Aorta (tissue), 5 donors: ENCODE measurements at places on chromosomes 4 and X. TPM values are rescaled to one million over a fixed set of nuclear protein-coding genes. Genes with fewer than 3 reads are reported as not detected.

- H3K27me3 ChIP-seq = no peaks in the 10 kb centered on the region
- no peaks in the 10 kb centered on the region for H3K4me1 ChIP-seq
- no peak for DNase-seq
- no peak overlapping the region for H3K4me3 ChIP-seq
These were observed 9.3 kb upstream of the GRPR start for GRCh38 chrX:16113978-16114565.

GRCh38 chr4:94525993-94526728, 74.4 kb downstream of the PDLIM5 start:
- H3K4me1 ChIP-seq = no peaks in the 10 kb centered on the region
- no peak overlapping the region for H3K4me3 ChIP-seq
- H3K27ac ChIP-seq = peak overlapping the region; percentile 43

- no peaks in the 10 kb centered on the region for H3K36me3 ChIP-seq
- no peaks in the 10 kb centered on the region for H3K4me1 ChIP-seq
- DNase-seq = no peak
- no peaks in the 10 kb centered on the region for H3K27me3 ChIP-seq
- no peak overlapping the region for H3K27ac ChIP-seq
- no peak overlapping the region for H3K4me3 ChIP-seq
These were observed 50.8 kb upstream of the HMX1 start for GRCh38 chr4:8922481-8922880.

- H3K27ac ChIP-seq = no peak overlapping the region
- no peak for DNase-seq
- H3K27me3 ChIP-seq = no peaks in the 10 kb centered on the region
These were observed 196.0 kb upstream of the DCAF8L1 start for GRCh38 chrX:28177202-28177601.

The RNF212 gene
- 1.3 TPM for total RNA-seq

DNA sequence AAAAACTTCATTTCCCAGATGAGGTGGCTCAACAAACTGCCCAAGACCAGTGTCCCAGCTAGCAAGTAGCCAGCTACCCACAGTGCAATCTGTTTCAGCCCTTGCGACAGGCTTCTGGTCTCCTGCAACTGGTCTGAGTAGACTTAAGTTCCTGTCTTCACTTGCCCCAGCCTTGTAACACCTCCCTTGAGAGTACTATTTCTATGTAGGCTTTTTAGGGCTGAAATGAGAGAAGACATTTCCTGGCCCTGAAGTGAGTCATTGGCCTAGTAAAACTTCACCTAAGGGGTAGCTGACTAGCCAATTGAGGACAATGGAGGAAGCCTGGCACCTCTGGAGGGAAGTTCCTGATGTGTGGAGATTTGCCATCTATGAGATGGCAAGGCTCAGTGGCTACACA, 80.1 kb upstream of the STIM2 start:
- DNase-seq = no peak
- H3K27ac ChIP-seq = no peak overlapping the region
- no peaks in the 10 kb centered on the region for H3K4me1 ChIP-seq
- no peak overlapping the region for H3K4me3 ChIP-seq

DNA sequence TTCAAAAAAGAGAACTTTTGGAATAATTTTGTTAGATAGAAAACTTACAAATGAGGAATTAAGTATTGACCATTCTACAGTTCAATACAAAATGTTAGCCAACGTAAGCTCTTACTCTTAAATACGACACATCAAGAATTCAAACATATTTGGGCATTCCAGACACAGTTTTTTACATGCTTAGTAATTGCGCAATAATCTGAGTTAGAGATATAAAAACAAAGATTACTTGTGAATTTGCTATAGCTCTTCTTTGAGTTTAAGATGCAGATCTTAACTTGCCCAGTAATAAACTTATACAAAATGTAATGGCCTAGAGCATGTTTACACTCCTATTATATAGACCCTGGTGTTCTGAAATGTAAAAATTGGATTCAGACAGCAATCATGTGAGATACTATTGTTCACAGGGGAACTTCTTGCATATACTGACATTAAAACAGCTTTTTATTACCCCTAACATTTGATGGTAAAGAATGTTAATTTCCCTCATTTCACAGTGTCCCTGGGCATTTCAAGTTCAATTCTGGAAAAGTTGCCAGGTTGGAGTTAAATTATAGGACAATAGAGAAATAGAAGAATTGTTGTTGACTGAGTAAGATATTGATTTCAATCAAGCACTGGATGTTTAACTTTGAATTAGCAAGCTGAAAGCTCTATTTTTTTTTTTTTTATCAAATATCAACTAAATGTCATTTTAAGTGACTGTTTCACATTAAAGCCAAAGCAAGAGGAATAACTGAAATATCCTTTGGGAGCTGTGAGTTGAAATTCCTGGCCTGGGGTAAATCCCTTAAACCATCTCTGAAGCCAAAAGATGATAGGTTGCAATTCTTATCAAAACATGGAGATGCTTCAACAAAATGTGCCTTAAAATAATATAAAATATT, 910 bp downstream of the HPGDS start:
- no peak overlapping the region for H3K4me3 ChIP-seq
- H3K36me3 ChIP-seq = no peaks in the 10 kb centered on the region
- H3K27ac ChIP-seq = no peak overlapping the region
- no peak for DNase-seq
- H3K27me3 ChIP-seq = no peaks in the 10 kb centered on the region

GRCh38 chrX:19865567-19866363, 21.6 kb downstream of the SH3KBP1 start:
- H3K36me3 ChIP-seq = no peaks in the 10 kb centered on the region
- no peaks in the 10 kb centered on the region for H3K27me3 ChIP-seq
- no peak overlapping the region for H3K27ac ChIP-seq
- DNase-seq = no peak
- H3K4me3 ChIP-seq = no peak overlapping the region
- peaks cover 3% of the 10 kb centered on the region for H3K4me1 ChIP-seq

The PAGE2 gene
- not detected for total RNA-seq

- H3K4me1 ChIP-seq = no peaks in the 10 kb centered on the region
- no peaks in the 10 kb centered on the region for H3K36me3 ChIP-seq
- H3K27ac ChIP-seq = no peak overlapping the region
- no peak for DNase-seq
These were observed 1.4 kb downstream of the DCHS2 start for GRCh38 chr4:154490234-154490582.

The CCKAR gene
- total RNA-seq = not detected

The FHDC1 gene
- 3.0 TPM for total RNA-seq

GRCh38 chrX:68827848-68828624, 785 bp upstream of the EFNB1 start:
- no peak overlapping the region for H3K4me3 ChIP-seq
- H3K36me3 ChIP-seq = no peaks in the 10 kb centered on the region
- H3K27me3 ChIP-seq = no peaks in the 10 kb centered on the region
- DNase-seq = peak; percentile 95
- no peaks in the 10 kb centered on the region for H3K4me1 ChIP-seq
- H3K27ac ChIP-seq = peak overlapping the region; percentile 16

DNA sequence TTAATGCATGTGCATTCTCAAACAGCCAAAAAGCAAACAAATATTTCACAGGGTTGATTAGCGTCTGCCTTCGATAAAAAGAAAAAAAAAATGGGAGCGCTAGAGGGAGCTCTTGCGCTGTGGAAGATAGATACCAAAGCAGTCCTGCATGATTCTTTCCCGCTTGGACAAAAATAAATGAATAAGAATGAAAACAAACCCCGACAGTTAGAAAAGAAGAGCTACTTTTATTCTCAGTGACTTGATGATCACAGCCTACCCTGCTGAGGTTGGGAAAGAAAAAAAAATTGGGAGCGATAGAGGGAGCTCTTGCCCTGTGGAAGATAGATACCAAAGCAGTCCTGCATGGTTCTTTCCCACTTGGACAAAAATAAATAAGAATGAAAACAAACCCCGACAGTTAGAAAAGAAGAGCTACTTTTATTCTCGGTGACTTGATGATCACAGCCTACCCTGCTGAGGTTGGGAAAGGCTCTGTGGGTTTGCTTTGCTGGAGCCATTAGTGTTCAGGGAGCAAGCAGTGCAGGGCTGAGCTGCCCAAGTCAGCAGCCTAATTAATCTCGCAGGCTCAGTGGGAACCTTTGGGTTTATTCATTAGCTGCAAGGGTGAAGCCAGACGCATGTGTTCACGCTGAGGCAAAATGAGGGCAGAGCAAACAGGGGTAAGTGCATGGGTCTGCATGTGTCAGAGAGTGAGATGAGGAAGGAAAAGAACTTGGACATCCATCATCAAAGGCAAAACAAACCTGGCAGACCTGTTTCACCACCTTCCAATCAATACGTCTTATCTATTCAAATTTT, 249.3 kb upstream of the PRKX start:
- no peak for DNase-seq
- H3K27me3 ChIP-seq = no peaks in the 10 kb centered on the region
- H3K4me3 ChIP-seq = no peak overlapping the region
- no peaks in the 10 kb centered on the region for H3K4me1 ChIP-seq

The SULT1B1 gene
- 2.4 TPM for total RNA-seq

DNA sequence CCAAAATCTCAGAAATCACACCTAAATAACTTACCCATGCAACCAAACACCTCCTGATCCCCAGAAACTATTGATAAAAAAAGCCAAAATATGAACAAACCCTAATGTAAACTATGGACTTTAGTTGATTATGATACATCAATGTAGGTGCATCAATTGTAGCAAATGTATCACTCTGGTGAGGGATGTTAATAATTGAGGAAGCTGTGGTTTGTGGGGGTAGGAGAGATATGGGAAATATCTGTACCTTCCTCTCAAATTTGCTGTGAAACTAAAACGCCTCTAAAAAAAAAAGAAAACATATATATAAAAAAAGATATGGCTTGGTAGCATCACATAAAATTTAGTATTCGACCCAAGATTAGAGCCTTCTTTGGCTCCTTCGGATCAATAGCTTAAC, 144.3 kb upstream of the CPEB2 start:
- no peak for DNase-seq
- H3K27ac ChIP-seq = no peak overlapping the region
- peaks cover 3% of the 10 kb centered on the region for H3K4me1 ChIP-seq
- H3K36me3 ChIP-seq = no peaks in the 10 kb centered on the region
- no peaks in the 10 kb centered on the region for H3K27me3 ChIP-seq
- no peak overlapping the region for H3K4me3 ChIP-seq

The NDNF gene
- total RNA-seq = 3.7 TPM

DNA sequence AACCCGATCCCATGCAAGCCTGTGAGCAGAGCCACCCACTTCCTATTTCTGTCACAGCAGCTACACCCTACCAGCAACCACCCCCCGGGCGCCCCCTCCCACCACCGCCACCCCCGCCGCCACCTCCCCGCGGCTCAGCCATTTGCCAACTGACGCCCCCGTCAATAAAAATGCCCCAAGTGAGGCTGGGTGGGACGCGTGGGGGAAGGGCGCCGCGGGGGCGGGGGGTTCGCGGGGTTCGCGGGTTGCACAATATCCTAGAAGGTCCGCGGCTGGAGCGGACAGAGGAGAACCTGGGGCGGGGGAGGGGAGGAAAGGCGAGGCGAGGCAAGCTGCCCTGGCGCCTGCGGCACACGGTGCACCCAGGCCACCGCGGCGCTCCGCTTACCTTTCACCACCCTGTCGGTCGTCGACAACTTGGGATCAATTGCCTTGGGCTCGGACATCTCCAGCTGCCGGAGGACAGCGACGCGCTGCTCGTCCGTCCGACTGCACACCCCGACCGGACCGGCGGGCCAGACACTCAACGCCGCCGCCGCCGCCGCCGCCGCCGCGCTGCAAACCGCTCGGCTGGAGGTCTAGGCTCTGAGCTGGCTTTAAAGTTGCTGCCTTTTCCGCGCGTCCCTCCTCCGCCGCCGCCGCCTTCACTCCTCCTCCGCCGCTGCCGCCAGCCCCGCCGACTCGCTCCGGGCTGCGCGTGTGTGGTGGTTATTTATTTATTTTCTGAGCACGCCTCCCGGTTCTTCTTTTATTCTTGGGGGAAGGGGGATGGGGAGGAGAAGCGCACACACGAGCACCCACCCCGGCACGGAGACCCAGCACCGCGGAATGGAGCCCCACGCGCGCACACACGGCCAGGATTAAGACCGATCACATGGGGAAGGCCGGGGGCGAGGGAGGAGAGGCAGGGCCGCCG, 717 bp downstream of the PPP3CA start:
- peak overlapping the region; percentile 71 for H3K27ac ChIP-seq
- no peaks in the 10 kb centered on the region for H3K36me3 ChIP-seq
- peak; percentile 79 for DNase-seq
- H3K4me3 ChIP-seq = peak overlapping the region; percentile 71
- H3K27me3 ChIP-seq = no peaks in the 10 kb centered on the region
- no peaks in the 10 kb centered on the region for H3K4me1 ChIP-seq

The SLITRK4 gene
- total RNA-seq = 4.1 TPM

GRCh38 chrX:73525928-73526690, 36.9 kb upstream of the CHIC1 start:
- no peak overlapping the region for H3K4me3 ChIP-seq
- no peak for DNase-seq
- H3K36me3 ChIP-seq = no peaks in the 10 kb centered on the region
- H3K27ac ChIP-seq = no peak overlapping the region
- H3K27me3 ChIP-seq = no peaks in the 10 kb centered on the region
- H3K4me1 ChIP-seq = no peaks in the 10 kb centered on the region

- DNase-seq = peak; percentile 99
- no peaks in the 10 kb centered on the region for H3K36me3 ChIP-seq
- H3K4me1 ChIP-seq = no peaks in the 10 kb centered on the region
These were observed 344.3 kb upstream of the KLF3 start for GRCh38 chr4:38319456-38320342.

The HPSE gene
- 3.7 TPM for total RNA-seq

The AWAT2 gene
- total RNA-seq = not detected

The PCYT1B gene
- total RNA-seq = 1.3 TPM

- H3K27me3 ChIP-seq = no peaks in the 10 kb centered on the region
- peak; percentile 94 for DNase-seq
- no peak overlapping the region for H3K4me3 ChIP-seq
- H3K4me1 ChIP-seq = peaks cover 5% of the 10 kb centered on the region
- H3K36me3 ChIP-seq = no peaks in the 10 kb centered on the region
These were observed 43.6 kb downstream of the TSC22D3 start for GRCh38 chrX:107731831-107732502.

DNA sequence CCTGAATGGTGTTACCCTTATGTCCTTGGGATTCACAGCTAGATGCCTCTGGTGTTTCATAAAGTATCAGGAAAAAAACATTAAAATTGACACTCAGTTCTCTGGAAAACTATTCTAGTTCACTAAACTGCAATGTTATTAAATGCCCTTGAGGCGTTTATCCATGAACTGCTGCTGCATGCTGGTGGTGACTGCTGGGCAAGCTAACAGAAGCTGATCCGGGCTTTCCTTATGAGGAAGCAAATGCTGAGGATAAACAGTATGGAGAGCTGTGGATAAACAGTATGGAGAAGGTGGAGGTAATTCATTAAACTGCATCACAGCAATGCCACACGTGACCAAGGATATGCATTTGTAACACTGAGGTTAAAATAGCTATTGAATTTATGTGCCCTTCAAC, 227.0 kb downstream of the NR3C2 start:
- no peak overlapping the region for H3K4me3 ChIP-seq
- peaks cover 11% of the 10 kb centered on the region for H3K4me1 ChIP-seq
- no peak for DNase-seq
- H3K27me3 ChIP-seq = no peaks in the 10 kb centered on the region
- H3K36me3 ChIP-seq = no peaks in the 10 kb centered on the region

The SRPK3 gene
- 5.4 TPM for total RNA-seq

The HDX gene
- total RNA-seq = 10.4 TPM
